Activated CD4-positive, alpha-beta T cell treated with anti-CD3 and anti-CD28 coated beads for 36 hours (primary cell): ENCODE measurements at places on chromosomes 5 and 9.

GRCh38 chr9:110073356-110073905, 134.5 kb downstream of the C9orf152 start:
- DNase-seq, result no peak

DNA sequence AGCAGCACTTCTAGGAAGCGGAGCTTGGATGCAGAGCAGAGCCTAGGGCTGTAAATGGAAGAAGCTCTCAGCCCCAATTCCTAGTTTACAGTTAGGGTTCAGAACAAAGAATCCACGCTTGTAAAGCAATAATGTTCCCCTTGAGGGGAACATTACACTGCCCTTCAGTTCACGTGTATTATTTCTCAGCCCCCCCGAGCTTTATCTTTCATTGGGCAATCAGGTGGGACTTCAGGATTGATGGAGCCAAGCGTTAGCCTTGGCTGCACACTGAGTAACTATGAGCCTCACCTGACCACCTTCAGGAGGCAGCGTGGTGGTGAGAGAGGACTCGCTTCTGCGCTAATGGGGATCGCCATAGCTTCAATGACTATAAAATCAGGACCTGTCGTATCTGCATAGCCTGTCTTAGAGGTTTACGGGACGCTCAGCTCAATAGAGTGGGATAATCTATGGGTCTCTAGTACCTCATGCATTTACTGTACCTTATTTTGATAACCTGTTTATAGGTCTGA, 157.0 kb upstream of the RASEF start:
- DNase-seq, result no peak

- DNase-seq, result no peak
Observed at GRCh38 chr5:10030219-10030831, 219.4 kb downstream of the ATPSCKMT start.

DNA sequence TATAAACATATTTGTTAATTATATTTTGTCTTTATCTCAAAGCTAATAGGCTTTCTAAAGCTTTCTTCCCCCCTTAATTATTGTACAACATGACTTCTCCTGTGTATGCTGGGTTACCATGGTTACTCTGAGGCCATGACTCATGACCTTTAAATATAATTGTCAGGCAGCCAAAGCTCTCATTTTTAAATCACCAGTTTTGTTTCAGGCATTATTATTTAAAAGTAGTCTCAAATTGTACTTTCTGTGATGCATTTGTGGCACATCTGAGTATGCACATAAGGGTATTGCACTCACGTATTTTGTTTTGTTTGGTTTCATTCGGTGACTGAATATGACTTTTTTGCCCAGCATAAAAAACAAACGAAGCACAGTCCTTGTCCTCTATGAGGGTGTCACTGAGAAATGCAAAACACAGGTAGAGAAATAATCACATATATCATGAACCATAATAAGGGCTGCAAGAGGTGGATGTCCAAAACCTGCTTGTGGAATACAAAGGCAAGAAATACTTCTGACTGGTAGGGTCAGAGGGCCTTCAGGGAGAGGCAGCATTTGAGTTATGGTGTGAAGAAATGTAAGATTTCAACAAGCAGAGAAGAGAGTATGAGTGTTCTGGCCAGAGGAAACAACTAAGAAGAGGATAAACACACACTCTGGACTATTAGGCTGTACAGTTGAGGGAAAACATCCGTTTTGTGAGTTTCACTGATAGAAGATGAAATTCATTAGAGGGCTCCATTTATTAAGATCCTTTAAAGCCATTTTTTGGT, 2.1 kb downstream of the CCDC192 start:
- peak; percentile 12 for DNase-seq

- no peak for DNase-seq
Observed at GRCh38 chr9:101087426-101087825, 58.9 kb downstream of the PLPPR1 start.

DNA sequence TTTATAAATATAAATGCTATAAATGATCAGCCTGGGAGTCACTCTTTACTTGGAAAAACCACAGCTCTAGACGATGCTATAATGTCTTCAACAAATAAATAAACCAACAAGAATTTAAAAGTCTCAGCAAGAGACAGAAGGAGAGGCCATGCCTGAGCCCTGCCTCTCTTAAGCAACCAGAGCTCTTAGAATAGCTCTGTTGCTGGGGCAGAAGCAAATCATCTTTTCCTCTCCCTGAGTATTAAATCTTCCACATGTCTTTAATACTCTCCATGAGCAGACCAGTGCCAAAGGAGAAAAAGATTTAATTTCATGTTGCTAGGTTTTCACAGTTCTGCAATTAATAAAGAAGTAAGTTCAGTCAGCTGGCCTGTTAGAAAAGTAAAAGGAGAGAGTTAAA, 408.0 kb upstream of the SLC30A5 start:
- DNase-seq, result no peak
